ENCODE measurements at places on chromosomes 2 and 18.

GRCh38 chr2:236776695-236777251, 207.1 kb downstream of the ACKR3 start:
- no peak for DNase-seq

- no peak for DNase-seq
These were observed 19.3 kb downstream of the ZAP70 start for GRCh38 chr2:97732436-97733340.

DNA sequence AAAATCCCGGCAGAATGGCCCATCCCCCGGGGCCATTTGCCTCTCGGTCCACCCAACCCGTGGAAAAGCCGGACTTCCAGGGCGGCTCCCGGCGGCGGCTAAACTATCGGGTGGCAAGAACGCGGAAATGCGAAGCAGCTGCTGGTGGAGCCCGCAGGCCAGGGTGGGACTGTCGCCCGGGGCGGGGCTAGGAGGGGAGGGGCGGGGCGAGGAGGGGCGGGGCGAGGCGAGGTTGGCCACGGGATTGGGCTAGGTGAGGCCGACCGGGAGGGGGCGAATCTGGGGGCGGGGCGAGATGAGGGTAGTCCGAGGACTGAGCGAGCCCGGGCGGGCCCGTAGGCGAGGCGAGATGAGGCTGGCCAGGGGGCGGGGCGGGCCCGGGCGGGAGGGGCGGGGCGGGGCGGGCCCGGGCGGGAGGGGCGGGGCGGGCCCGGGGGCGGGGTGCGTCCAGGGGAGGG, 315 bp upstream of the SLC66A3 start:
- DNase-seq: peak; percentile 98

DNA sequence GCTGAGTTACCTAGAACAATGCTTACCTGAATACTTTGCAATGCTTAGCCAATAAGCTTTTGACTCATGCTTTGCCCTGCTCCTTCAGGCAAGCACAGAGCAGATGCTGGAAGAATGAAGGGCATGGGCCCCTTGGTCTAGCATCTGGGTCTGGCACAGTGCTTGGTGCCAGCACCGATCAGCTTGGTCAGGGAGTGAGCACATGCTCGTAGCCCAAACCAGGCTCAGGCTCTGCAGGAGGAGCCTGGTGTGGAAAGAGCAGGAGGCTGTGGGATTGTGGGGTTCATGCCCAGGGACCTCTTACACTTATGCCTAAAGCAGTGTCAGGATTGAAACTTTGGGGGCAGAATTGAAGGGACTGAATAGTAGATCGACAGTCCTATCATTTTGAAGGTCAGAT, 283.7 kb upstream of the PXDN start:
- DNase-seq: no peak

DNA sequence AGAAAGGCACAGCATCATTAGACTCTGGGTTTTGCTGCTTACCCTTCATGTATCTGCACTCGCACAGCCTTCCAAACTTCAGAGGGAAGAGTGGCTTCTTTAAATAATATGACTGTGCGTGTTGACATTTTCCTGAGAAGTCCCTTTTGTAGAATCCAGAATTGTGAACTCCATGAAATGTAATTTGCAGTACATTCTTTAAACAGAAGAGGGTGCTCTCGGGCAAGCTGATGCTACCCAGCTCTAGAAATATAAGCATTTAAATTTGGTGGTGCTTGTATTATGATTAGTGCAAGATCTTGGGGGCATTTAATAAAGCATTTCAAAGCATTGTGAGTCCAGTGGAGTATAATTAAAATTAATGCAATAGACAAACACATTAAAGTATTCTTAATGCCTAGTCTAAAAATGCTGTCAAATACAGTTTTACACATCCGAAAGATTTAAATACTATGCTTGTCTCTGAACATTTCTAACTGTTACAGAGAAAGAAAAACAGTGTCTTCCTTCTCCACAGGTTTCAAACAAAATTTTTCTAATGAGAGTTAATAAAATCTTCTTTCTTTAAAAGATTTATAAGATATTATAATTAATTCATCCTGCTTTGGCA, 17.3 kb upstream of the GTF2A1L start:
- DNase-seq: peak; percentile 17

GRCh38 chr2:241855245-241855887, 3.3 kb downstream of the PDCD1 start:
- DNase-seq: no peak

DNA sequence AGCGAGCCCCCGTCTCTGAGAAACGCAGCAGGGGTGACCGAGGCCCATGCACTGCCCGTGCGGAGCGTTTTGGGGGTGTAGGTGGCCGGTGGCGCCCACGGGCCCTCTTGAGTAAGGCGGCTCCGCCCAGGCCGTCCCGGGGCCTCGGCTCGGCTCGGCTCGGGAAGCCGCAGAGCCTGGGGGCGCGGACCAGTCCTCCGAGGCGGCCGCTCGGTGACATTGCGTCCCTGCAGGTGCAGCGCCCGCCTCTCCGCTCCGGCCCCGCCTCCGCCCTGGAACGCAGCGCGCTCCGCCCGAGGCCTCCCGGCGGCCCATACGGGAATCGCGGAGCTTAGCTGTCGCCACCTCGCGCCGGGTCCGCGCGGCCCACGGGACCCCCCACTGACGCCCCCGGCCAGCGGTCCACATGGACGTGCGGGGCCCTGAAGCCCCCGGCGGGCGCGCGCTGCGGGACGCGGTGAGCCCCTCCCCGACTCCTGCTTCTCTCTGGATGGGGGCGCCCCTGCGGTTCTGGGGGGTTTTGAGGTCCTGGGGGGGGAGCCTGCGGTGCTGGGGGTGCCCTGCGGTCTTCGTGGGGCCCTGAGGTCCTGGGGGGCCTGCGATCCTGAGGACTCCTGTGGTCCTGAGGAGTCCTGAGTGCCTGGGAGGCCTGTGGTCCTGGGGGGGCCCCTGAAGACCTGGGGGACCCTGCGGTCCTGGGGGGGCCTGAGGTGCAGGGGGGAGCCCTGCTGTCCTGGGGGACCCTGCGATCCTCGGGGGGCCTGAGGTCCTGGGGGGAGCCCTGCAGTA, at the start of gene HSBP1L1:
Gene HSBP1L1, plus strand, starts transcription at position 314 of the 789 bp plus-strand sequence. Its CDS starts 93 bp downstream, at position 407.
- DNase-seq: peak; percentile 72

- DNase-seq: no peak
These were observed 25.1 kb upstream of the CAB39 start for GRCh38 chr2:230687498-230687897.

- no peak for DNase-seq
These were observed 214.2 kb downstream of the DCC start for GRCh38 chr18:52554180-52554579.

All from activated CD4-positive, alpha-beta T cell treated with anti-CD3 and anti-CD28 coated beads, Interleukin-2, amount 10 ng/mL, durations not matched to agents 7 days and 5 days (primary cell).